Kidney glomerular epithelial cell (primary cell): ENCODE measurements at places on chromosomes 12 and 14.
A peak's percentile ranks its signal among the peaks of the same experiment; 100 is the strongest.

DNA sequence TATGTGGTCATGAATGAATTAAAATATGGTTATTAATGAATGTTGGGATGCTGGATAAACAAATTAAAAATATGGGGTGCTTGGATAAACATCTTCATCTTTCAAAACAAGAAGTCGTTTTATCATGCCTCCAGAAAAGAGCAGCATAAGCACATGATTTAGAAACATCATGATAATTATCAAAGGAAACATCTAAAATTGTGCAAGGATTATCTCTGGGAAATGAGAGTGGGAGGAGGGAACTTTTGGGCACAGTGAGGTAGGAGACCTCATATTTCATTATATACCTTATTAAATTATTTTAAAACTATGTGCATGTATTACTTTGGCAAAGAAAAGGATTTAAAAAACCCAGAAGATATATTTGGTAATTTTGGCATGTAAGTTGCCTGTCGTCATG, 8.9 kb downstream of the C3AR1 start:
- no peak for DNase-seq

DNA sequence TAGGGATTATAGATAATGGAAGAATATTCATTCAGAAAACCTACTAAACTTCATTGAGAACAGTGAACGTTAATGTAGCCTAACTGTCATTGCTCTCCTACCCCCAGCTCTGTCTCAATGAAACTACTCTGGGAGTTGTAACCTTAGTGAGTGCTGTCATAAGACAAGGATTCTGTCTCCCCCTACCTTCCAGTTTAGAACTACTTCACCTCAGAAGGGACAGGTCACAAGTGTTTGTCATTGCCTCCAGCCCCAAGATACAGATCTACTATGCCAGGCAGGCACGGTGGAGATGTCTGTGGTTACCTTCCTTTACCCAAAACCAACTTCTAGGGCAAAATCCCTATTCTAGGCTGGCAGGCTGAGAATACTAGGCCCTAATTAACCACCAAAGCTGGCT, 833.1 kb upstream of the SEL1L start:
- DNase-seq = no peak

DNA sequence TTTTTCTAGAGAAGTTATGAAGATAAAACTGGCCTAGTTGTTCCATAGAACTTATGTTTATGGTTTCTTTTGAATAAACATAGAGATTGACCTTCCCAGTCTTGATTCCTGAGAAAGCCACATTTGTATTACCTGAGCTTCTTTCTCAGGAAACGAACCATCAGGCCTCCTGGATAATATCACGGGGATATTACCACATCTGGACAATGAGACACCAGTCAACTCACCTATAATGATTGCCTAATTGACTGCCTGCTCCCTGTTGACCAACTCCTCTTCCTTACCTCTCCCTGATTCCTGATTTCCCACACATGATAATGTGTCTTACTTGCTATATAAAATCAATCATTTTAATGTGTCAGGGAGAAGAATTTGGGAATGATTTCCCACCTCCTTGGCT, 822.7 kb downstream of the LRFN5 start:
- DNase-seq = no peak

GRCh38 chr14:54691525-54692283, 124.8 kb downstream of the SAMD4A start:
- peak; percentile 66 for DNase-seq

- DNase-seq = no peak
Observed at GRCh38 chr14:30387871-30388270, 171.1 kb upstream of the G2E3 start.

DNA sequence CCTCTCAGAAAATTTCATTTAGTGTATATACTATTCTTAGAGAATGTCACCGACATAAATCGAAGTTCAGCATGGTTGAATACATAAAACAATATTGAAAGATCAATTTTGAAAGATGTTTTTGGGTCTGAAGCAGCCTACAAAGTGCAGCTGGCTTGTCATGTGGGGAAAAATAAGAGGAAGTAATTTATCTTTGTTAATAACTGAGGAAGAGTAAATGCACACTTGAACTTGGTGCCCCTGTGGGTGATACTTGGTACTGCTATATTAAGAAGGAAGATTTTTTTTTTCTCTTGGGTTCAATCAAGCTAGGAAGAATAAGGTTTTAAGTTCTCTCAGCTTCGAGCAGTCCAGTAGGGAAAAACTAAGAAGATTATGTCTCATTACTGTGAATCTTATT, 661.3 kb downstream of the RPL10L start:
- no peak for DNase-seq

DNA sequence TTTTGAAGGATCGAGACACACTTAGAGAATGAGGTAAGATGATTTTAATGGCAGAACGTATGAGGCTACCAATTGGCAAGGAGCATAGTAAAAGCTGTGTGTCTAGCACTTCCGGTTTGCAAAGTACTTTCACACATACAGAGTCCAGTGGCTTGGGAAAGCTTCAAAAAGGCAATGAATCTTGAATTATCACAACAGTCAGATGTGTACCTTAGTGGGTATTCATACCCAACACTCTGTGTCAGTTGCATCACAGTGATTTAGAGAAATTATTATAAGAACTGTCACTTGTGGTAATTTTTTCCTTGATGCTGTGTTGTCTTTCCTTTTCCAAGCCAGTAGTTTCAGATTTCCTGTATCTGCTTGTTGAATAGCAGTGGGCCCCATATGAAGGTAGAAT, 424.1 kb downstream of the PCNX1 start:
- no peak for DNase-seq

DNA sequence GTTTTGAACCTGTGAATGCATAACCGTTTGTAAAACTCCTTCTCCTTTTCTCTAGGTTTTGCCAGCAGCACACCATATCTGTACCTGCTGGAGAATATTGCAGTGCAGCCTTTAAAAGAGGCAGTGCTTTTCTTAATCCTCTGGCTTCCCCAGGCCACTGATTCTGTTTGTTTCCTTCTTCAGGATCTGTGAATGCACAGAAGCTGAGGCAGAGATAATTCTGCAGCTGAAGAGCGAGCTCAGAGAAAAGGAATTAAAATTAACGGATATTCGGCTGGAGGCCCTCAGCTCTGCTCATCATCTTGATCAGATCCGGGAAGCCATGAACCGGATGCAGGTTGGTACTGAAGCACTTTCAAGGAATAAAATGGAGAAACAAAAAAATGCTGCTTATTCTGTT, 348.7 kb downstream of the NAV3 start:
- no peak for DNase-seq

- no peak for DNase-seq
Observed at GRCh38 chr12:92275443-92276154, 130.0 kb upstream of the BTG1 start.

DNA sequence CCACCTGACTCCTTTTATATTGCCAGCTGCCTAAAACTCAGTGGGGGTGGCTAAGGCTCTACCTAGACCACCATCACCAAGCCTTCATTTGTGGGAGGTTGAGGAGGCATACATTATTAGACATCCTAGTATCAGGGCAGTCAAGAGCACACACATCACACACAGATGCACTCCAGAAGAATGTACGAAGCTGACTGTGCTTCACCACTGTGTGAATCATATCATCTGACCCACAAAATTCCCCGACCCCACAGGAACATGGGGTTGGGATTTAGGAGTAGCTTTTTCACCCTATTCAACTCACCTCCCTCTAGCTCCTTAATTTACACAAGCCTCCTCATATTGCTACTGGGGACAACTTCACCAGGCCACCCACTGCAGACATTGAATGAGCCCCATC, 64.8 kb upstream of the BDKRB2 start:
- DNase-seq = no peak

DNA sequence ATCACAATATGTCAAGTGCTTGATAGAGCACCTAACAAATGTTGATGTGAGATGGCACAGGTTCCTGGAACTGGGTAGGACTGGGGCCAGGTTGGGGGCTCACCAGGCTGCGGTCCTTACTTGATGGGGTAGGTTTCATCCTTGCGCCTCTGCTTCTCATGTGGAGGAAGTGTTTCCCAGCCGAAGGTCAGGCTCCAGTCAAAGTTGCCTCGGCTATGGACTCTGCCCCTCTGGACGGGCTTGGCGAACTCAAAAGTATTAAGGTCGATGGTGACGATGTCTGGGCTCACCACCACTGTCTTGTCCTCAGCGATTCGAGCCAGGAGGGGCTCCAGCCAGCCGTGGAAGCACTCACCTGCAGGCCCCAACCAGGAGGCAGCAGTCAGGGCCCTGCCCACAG, 17.5 kb upstream of the CELA1 start:
- no peak for DNase-seq

DNA sequence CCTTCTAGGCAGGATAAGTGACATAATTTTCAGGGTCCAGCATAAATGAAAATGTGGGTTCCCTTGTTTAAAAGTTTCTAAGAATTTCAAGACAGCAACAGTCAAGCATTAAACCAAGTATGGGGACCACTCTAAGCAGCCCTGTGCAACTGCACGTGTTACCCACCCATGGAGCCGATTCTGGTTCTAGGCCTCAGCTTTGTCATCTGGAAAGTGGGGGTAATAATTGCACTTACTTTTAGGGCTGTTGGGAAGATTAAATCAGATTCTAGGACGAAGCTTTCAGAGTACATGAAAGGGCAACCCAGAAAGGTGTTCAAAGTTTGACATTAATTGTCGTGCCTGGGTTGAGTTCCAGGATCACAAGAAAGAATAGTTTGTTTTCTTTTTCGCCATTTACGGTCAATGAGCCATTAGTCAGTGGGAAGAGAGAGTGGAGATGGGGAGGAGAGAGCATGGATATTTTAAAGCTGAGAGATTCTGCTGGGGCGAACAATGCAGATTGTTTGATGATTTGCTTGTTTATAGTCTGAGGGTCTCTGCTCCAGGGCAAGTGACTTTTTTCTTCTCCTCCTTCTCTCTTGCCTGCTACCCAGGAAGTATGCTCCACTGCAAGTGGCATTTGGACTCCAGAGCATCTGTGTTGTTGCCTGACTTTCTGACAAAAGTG, 10.7 kb upstream of the PPFIBP1 start:
- no peak for DNase-seq

DNA sequence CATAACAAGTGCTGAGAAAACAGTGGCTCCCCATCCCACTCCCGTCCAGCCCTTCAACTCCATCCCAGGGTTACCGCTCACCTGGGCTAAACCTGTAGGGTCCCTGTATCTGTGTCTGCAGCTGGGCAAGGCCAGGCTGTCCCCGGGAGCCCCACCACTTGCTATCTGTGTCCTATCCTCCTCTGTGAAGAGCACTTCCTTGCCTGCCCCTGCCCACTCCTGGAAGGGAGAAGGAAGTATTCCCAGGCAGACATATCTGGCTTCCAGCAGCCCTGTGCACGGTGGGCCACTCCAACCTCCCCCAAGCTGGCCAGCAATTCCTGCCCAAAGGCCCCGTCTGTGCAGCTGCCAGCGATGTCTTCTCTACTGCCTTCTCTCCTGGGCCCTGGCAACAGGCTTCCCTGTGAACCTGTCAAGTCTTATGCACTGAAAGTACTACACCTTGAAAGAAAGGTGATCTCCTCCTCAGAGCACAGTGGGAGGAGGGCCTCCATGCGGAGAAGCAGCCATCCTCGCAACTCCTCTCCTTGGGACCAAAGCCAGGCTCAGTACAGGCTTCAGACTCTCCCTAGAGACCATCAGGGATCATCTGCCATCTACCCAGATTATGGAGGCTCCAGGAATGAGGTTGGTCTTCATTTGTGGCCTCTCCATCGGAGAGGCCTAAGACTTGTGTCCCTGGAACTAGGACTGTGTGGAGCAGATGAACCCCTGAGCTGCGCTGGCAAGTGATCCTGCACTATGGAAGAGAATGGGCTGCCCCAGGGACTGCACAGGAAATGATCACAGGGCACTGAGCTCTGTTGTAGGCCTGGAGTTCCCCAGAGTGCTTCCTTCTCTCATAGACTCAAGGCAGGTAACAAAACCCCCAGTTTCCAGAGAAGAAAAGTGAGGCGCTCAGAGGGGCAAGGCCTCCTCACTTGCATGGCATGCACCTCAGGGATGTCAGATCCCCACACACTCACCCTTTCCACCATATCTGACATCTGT, 663.6 kb downstream of the BCL11B start:
- no peak for DNase-seq

DNA sequence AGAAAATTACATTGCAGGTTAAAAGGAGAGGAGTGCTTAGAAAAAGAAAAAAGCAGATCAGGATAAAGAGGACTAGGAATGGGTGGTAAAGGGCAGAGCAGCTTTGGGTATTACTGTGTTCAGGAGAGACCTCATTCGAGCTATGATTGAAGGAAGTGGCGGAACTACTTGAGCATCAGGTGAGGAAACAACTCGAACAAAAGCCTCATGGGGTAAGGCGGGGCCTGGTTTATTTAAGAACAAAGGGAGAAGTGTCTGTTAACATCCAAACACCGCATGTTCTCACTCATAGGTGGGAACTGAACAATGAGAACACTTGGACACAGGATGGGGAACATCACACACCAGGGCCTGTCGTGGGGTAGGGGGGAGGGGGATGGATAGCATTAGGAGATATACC, 444.6 kb upstream of the CCDC196 start:
- DNase-seq = no peak

- DNase-seq = no peak
Observed at GRCh38 chr12:82757059-82757458, 70.4 kb downstream of the TMTC2 start.

DNA sequence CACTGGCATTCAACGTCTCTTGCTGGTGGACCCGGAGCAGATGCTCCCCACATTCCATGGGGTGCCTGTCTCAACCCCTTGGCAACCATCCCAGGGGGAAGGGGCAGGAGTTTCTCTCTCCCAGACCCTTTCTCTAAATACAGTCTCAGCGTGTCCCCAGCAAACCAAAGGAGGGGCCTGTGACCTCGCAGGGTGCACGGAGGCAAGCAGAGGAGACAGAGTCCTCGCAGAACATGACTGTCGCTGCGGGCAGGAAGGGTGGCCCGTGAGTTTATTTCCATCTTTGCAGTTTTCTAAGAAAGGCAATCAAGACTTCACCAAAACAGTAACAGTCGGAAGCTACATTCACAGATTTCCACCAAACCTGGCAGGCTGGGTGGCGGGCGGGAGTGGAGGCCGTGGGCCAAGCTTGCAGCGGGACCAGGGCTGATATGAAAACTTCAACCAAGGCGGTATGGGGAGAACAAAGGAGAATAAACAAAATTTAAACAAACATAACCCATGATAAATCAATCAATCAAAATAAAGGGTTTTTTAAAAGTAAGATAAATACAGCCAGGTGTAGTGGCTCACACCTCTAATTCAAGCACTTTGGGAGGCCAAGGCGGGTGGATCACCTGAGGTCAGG, 18.6 kb downstream of the BRF1 start:
- no peak for DNase-seq

DNA sequence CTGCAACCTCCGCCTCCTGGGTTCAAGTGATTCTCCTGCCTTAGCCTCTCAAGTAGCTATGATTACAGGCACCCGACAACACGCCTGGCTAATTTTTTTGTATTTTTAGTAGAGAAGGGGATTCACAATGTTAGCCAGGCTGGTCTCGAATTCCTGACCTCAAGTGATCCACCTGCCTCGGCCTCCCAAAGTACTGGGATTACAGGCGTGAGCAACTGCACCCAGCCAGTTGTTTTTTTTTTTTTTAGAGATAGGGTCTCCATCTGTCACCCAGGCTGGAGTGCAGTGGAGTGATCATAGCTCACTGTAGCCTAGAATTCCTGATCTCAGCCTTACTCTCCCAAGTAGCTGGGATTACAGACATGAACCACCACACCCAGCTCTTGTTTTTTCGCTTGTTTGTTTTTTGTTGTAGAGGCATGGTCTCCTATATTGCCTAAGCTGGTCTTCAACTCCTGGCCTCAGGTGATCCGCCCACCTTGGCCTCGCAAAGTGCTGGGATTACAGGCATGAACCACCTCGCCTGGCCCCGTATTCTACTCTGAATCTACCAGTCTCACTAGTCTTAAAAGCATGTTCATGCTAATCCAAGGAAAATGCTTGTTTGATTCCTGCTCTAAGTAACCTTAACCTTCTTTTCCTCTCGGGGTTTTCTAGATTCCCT, 31.7 kb upstream of the STRN3 start:
- no peak for DNase-seq
